Endodermal cell (in vitro differentiated cells): ENCODE measurements at places on chromosomes 11 and 22. TPM values are rescaled to one million over a fixed set of nuclear protein-coding genes. Genes with fewer than 3 reads are reported as not detected.
A peak's percentile ranks its signal among the peaks of the same experiment; 100 is the strongest.

GRCh38 chr11:9834291-9834690, 170.4 kb downstream of the SWAP70 start:
- no peak for DNase-seq

Gene MDK
- total RNA-seq = 639 and 644 TPM in 2 replicates

Gene BBOX1
- total RNA-seq = not detected in 2 replicates

Gene LZTR1
- 48.6 and 56.5 TPM in 2 replicates for total RNA-seq

- peak; percentile 80 for DNase-seq
Measured at GRCh38 chr22:38110863-38111852, 674 bp upstream of the BAIAP2L2 start.

- no peak for DNase-seq
Measured at GRCh38 chr11:20489948-20490347, 102.4 kb downstream of the PRMT3 start.

- no peak for DNase-seq
Measured at GRCh38 chr22:43008921-43009320, 6.0 kb downstream of the PACSIN2 start.

Gene ACRV1
- total RNA-seq = 0.20 and 0.37 TPM in 2 replicates

DNA sequence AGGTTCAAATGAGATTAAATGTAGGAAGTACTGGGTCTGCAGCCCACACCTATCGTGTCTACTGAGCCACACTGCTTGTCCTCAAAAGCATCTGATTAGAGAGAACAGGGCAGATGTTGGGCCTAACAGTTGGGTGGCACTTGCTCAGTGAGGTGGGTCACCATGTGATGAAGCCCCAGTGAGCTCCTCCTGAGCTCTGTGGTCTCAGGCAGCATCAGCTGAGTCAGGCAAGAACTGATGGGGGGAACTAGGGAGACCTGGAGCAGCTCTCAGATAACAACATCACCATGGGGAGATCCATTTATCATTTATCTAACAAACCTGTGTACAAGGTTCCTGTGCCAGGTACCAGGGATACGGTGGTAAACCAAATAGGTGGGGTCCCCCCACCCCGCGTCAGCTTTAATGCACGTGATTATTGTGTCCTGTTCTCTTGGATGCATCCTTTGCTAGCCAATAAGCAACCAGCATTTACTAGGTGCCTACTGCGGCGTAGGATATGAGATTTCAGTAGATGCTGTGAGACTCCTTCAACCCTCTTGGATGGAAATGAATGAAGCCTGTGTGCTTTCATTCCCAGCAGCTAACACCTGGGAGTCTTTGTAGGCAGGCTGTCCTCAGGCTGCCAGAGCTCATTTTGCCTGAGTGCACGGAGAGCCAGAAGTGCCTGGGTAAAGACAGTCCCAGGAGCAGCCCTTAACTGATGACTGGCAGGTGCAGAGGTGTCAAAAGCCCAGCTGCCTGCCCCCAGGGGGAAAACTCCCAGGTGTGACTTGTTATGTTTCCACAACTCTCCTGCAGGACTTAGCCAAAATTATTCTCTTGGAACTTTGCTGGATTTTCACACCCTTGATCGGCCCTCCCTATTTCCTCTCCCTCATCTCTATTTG, 73.6 kb upstream of the NARS2 start:
- peak; percentile 41 for DNase-seq

DNA sequence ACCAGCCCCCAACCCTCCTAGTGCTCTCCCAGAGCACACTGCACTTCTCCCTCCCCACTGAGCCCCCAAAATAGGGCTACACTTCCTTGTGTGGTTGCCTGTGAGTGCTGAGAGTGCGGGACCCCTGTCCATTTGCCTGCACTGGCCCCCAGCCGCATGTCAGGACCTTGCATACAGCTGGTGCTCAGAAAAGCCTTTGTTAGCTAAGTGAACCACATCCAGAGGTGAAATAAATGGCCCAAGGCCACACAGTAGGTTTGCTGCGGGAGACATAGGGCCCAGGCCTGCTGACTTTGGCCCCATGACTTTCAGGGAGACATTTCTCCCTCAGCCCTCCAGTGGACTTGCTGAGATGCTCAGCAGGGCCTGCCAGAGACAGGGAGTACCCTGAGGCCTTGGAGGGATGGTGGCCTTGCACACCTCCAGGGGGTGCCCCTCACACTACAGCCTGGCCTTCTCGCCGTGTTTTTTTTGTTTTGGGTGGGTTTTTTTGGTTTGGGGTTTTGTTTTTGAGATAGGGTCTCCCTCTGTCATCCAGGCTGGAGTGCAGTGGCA, 10.2 kb downstream of the SSTR3 start:
- no peak for DNase-seq

DNA sequence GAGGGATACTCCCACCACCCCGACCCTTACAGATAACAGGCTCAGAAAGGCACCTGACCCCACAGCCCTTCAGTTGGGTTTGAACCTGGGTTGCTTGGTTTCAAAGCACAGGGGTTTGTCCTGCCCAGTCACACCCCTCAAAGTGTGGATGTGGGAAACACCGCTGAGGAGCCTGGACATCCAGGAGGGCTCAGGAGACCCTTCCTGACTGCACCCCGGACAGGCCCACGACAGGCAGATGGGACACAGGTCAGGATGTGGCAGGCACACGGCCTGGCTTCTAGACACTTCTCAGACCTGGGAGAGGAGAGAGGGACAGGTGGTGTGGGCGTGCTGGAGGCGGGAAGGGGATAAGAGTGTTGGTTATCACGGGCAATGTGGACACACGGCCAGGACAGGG, 932.3 kb downstream of the BRD1 start:
- DNase-seq = no peak

DNA sequence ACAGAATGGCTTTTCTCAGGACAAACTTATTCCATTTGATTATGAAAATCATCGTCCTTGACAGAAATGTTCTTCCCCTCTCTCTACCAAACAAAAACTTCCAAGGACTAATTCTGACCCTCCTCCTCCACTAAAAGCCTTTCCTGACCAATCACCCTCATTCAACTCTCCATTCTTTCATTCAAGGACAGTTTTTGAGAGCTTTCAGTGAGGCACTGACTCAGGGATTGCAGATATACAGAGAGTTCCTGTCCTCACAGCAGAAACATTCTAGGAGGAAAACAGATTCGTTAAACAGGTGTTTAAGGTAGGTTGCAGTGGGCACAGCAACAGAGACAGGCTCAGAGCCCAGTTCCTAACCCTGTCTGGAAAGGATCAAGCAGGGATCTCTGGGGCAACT, 41.5 kb downstream of the OR4D9 start:
- no peak for DNase-seq
